ENCODE measurements at places on chromosomes 1 and 21.

- DNase-seq = no peak
Measured at GRCh38 chr1:85116856-85117255, 68.6 kb upstream of the MCOLN3 start.

- DNase-seq = no peak
Measured at GRCh38 chr1:83827741-83828140, 171.2 kb downstream of the TTLL7 start.

DNA sequence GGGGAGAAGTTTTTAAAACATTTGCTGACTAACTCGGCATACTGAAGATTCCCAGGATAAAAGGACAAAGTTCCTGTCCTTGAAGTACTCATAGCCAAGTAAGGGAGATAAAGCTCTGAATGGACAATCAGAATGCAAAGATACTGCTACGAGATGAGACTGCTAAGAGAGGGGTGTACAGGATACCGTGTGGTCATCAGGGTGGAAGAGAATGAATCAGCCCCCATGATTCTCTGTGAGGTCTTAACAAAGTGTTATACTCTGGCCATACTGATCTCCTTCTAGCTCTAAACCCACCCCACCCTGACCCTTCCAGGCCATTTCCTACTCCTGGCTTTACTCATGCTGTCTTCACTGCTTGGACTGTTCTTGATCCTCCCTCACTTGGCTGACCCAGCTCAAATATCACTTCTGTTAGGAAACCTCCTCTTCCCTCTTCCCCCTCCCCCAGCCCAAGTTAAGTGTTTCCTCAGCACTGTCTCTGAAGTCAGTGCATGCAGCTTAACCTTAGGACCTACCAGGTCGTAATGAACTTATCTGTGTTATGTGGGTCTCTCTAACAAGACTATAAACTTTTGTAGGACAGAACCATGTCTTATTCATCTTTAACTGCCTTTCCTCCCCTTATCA lies 15.8 kb upstream of the MAGOH start:
- no peak for DNase-seq

GRCh38 chr1:165824269-165824643 lies 3.2 kb upstream of the UCK2 start:
- DNase-seq = no peak

GRCh38 chr21:23524685-23525084 lies 2082.6 kb downstream of the MRPL39 start:
- DNase-seq = no peak
